ENCODE measurements at places on chromosomes 7 and 10.

DNA sequence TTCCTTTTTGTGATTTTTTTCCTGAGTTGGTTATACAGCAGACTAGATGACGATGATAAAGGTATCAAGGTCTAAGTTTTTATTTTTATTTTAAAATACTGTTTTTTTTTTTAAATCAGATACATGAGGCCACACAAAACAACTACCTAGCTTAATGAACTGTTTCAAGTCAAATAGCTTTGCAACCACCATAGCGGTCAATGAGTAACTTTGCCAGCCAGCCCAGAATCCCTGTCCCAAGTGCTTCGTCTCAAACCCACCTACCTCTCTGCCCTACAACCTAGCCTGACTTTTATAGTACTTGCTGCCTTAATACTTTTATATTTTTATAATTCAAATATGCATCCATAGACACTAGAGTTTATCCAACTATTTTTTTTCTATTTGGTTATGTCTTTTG lies 676.5 kb downstream of the NRG3 start:
- DNase-seq = no peak

- DNase-seq = no peak
Measured at GRCh38 chr7:134630237-134630636, 16.4 kb upstream of the BPGM start.

GRCh38 chr10:102965311-102965851 lies 47.3 kb downstream of the CNNM2 start:
- no peak for DNase-seq

- no peak for DNase-seq
Measured at GRCh38 chr7:890868-891267, 14.5 kb downstream of the GET4 start.

- no peak for DNase-seq
Measured at GRCh38 chr7:94417306-94417705, 22.6 kb downstream of the COL1A2 start.

- DNase-seq = no peak
Measured at GRCh38 chr7:94980418-94981142, 73.2 kb downstream of the PPP1R9A start.

DNA sequence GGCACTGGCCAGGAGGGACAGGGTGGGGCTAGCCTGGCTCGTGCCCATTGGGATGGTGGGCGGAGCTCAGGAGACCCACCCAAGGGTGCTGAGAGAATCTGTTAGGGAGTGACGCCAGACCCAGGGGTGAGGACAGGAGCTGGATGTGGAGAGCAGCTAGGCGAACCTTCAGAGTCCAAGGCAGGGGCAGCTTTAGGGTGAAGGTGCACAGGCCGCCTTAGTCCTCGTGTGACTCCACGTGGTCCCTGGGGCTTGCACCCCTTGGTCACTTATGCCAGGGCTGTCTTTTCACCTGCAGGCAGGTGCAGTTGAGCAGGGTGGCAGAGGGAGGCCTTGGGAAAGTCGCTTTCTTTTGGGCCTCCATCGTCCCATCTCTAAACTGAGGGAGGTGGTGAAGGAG lies 4.3 kb downstream of the RAMP3 start:
- DNase-seq = no peak

DNA sequence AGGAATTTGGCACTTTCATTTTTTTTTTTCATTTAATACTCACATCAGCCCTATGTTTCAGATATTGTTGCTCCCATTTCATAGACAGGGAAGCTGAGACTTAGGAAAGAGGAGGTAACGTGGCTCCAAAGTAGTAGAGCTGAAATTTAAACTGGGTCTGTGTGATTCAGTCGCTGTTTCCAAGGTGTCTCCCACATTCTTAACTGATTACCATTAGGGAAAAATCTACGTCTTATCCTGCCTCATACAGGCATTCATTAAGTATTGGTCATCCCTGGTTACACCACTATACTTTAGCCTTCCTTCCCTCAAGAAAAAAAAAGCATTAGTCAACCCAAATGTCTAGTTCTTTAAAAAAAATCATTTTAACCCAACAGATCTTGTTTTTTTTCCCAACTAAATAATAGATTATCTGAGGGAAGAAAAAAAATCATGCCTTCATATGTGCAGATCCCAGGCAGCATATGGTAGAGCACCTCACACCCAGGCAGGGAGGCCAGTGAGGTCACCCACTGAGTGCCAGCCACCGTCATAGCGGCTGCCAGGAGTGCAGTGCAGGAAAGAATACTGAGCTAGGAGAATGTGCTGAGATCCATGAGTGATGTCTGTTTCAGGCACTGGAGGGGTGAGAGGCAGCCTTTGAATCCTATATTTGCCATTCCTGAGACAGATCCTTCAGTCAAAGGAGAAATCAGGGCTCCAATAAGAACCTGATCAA lies 59.0 kb upstream of the SORCS3 start:
- no peak for DNase-seq

GRCh38 chr7:105808703-105809590 lies 67.5 kb downstream of the ATXN7L1 start:
- DNase-seq = no peak

DNA sequence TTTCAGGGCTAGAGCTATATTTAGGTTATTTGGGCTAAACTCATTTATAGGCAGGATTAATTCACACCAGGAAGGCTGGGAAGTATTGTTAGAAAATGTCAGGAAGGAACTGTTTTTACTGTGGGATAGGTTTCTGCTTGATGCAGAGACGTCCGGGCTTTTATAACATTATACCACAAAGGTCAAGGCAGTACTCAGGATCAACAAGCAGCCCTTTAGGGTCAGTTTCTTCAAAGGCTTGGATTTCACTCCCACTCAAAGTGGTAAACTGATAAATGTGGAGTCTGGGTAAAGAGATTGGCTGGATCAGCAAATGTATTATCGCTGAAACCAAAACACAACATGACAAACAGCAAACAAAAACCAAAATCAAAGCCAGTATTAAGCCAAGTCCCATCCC lies 127.2 kb downstream of the ARL5B start:
- no peak for DNase-seq

DNA sequence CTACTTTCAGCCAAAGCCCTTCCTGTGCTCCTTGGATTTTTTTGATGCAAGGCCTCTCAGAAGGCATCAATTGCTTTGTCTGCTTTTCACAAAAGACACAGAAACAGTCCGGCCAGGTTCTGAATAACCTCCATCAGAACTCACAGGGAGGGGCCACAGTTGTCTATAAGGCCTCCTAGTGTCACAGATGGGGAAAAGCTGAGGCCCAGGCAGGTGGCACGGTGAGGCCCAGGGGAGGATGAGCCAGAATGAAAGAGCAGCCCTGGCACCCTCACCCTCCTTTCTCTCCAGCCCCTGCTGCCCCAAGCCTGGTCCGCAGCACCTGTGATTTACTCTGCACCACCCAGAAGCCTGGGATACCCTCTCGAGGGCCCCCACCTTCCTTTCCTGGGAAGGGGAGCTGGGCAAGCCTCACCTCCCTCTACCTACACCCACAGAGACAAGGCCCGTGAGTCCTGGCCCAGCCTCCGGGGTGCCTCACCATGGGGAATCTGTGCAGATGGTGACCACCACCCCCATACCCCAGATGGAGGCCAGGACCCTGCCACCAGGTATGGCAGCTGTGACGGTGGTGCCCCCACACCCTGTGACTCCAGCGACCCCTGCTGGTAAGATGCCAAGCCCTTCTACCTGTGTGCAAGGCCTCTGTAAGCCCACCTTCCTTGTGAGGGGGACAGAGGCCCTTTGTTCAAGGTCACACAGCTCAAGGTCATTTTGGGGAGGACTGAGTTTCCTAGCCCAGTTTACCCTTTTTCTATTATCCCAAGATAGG lies 26.2 kb upstream of the ZNF467 start:
- DNase-seq = no peak

DNA sequence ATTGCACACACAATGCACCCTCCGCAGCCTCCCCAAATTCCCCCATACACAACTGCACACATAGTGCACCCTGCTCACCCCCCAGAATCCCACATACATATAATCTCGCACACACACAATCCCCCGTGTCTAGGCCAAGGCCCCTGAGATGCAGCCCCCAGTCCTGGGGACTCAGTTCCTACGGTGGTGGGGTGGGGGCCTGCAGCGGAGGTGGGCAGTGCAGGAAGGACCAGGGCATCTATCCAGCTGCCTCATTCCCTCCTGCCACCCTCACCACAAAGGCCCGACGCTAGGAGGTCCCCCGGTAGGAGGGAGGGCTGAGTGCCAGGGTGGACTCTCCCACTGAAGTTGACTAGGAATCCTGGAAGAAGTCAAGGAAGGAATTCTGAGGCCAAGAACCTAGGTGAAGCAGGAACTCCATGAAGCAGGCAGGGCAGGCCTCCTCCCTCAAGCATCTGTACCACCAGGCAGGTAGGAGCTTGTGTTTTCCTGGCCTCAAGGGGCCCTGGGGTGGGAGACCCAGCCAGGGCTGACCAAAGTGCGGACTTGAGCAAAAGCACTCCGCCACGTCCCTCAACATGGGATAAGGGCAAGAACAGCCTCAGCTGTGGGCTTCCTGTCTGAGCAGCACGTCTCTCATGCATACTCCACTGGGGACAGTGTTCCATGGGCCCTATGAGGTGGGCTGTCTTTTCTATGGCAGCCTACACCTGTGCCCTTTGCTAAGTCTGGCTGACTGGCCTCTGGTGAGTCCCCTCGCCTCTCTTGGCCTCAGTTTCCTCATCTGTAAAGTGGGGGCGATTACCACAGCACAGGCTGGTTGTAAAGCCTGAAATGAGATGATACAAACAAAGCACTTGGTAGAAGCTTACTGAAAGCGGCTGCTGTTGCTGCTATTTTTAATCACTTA lies 145.7 kb downstream of the MAPK8 start:
- no peak for DNase-seq

DNA sequence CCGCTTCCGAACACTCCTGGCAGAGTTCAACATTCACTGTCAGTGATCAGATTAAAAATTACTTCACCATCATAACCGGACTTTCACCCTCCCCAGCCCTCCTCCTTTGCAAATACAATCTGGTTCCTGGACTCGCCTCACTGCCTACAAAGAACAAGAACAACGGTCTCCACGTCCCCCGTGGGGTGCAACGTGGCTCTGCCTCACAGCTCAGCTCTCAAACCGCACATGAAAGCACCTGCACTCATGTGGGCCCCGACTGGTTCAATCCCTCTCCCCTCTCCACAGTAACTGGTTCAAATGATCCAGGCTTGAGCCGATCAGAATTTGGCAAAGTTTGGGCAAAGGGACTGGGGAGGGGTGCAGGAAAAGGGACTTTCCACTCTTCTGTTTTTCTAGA lies 21.0 kb downstream of the ASB13 start:
- DNase-seq = no peak

GRCh38 chr7:132145063-132145462 lies 431.2 kb downstream of the PLXNA4 start:
- DNase-seq = no peak

DNA sequence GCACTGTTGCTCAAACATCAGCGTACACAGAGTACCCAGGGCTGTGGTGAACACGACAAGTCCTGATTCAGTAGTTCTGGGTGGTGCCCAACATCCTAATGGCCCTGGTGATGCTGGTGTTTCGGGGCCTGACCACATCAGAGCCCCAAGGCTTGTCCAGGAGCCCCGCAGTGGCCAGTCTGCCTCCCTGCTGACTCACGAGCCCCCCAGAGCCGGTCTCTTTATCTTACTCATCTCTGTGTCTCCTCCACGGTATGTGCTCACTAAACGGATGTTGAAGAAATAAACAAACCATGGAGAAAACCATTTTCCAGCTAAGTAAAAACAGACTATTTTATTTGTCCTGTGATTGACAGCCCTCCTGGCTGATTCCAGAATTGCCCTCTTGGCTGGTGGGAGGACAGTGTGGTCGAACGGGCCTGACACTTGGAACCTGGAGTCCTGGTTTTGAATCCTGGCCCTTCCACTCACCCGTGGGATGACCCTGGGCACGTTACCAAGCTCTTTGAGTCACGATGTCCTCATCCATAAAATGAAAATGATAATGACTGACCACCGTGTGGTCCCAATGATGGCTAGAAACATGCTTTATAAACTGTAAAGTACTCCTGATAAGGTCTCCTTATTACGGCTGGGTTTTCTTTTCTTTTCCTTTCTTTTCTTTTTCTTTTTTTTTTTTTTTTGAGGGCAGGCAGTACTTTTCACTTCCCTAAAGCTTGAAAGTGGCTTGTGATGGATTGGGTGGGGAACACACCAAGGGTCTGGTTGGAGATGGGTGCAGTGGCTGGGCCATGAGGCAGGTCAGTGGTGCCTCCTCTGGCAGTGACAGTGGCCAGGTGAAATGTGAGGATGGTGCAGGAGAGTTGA lies 5.7 kb downstream of the HIP1 start:
- no peak for DNase-seq

DNA sequence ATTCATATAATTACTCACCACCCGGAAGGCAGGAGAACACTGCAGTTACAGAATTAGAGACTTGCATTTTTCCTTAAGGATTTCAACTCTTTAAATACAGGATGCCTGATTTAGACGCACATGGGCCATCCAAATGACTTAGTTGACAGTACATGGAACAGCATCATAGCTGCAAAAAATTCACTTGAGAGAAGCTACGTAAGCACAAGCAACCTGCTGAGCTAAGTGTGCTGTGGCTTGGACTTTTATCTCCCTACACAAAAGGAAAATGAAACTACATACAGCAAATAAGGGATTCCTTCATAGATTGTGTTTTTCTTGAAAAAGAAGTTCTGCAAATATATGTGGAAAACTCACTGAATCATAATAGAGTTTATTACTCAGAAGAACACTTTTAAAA lies 152.6 kb downstream of the POU6F2 start:
- no peak for DNase-seq

DNA sequence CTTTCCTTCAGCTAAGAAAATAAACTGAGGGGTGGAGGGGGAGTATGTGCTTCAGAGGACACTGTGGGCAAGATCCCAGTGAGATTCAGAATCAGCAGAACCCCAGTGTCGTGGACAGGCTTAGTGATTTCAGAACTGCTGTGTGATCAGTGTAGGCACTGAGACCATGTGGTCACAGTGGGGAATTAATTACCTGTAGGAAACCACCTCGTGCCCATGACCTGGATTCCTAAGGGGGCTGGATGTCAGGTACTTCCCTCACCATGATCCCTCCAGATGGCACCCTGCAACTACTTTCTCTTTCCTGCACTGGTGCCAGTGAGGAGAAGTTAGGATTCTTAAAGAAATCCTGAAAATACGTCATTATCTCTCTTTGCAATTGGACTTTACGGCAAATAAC lies 64.4 kb downstream of the HBP1 start:
- no peak for DNase-seq

- no peak for DNase-seq
Measured at GRCh38 chr10:101224910-101225823, 4.1 kb downstream of the LBX1 start.

- no peak for DNase-seq
Measured at GRCh38 chr7:46715579-46715978, 794.5 kb upstream of the IGFBP3 start.

All from occipital lobe (tissue), 3 donors.